ENCODE measurements at places on chromosomes 16 and 17.

DNA sequence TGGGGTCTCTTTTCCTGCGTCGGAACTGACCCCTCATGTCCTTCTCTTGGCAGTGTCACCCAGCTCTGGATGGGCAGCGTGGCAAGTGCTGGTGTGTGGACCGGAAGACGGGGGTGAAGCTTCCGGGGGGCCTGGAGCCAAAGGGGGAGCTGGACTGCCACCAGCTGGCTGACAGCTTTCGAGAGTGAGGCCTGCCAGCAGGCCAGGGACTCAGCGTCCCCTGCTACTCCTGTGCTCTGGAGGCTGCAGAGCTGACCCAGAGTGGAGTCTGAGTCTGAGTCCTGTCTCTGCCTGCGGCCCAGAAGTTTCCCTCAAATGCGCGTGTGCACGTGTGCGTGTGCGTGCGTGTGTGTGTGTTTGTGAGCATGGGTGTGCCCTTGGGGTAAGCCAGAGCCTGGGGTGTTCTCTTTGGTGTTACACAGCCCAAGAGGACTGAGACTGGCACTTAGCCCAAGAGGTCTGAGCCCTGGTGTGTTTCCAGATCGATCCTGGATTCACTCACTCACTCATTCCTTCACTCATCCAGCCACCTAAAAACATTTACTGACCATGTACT, 13.2 kb downstream of the IGFBP4 start:
- no peak for DNase-seq

- no peak for DNase-seq
Observed at GRCh38 chr17:1894753-1895339, 65.0 kb downstream of the RPA1 start.

DNA sequence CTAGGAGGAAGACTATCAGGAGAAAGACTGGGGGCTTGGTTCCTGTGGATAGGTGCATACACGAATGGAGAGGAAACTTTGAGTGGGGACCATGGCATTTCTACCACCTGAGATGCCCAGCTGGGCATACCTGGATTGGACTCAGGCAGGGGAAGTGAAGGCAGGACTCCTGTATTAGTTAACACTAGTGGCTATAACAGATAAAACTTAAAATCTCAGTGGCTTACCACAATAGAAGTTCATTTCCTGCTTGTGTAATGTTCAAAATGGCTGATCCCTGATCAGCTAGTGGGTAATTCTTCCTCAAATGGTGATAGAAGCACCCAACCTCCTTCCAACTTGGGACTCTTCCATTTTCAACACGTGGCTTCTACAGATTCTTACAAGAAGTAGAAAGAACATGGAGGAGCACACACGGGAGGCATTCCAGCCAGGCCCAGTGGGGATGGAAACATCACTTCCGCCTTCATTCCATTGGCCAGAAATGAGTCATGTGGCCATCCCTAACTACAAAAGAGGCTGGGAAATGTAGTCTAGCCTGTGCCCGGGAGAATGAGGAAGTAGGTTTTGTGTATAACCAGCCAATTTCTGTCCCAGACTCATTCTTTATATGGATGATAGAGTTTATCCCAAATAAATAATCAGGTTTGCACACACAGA, 112.1 kb downstream of the UTP18 start:
- no peak for DNase-seq

DNA sequence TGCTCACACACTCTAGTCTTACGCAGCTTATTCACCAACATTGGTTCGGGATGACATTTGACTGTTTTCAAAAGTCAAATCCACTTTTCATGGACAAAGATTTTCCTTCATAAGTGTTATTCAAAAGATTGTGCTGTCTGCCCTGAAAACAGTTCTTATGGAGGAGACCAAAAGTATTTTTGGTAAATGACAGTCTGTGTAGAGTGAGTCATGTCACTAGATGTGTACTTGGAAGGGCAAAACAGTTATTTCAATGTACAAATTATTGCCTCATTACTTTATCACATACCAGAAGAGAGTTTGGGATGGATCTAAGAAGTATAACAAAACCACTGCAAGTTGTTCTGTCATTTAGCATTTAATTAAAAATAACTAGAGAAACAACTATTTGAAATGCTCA, 265.6 kb downstream of the CDH13 start:
- no peak for DNase-seq

DNA sequence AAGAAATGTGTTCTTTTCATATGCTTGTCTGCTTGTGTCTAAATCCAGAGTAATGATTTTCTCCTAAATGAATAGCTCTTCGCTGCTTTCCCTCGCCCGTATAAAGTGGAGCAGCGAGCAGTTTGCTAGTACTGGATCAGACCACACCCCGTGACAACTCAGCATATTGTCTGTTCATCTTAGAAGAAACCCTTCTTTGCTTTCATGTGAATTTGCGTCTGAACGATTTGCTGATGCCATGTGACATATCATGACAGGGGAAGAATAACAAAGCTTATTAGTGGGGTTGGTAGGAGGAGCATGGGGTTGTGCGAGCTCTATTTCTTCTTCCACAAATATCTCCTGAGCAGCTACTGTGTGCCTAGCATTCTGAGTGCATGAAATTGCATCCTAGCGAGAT, 44.1 kb upstream of the CACNG4 start:
- DNase-seq = no peak

GRCh38 chr17:42275527-42276358, 448 bp downstream of the STAT5B start:
- no peak for DNase-seq

DNA sequence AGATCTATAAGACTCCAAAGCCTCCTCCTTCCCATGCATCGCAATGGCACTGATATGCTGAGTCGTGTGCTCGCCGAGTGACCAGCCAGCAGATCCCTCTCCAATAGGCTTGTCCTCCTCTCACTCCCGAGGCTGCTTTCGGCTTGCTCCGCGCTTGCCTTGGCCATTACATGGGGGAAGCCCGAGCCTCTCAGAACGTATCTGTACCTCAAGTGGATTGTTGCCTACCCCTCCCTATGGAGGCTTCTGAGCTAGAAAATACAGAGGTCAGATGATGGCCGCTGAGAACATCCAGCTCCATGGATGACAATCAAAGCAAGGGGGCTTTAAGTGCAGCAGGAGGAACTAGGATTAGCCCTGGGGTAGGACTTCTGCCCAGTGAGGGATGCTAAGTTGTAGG, 7.7 kb upstream of the NLRP1 start:
- DNase-seq = no peak

DNA sequence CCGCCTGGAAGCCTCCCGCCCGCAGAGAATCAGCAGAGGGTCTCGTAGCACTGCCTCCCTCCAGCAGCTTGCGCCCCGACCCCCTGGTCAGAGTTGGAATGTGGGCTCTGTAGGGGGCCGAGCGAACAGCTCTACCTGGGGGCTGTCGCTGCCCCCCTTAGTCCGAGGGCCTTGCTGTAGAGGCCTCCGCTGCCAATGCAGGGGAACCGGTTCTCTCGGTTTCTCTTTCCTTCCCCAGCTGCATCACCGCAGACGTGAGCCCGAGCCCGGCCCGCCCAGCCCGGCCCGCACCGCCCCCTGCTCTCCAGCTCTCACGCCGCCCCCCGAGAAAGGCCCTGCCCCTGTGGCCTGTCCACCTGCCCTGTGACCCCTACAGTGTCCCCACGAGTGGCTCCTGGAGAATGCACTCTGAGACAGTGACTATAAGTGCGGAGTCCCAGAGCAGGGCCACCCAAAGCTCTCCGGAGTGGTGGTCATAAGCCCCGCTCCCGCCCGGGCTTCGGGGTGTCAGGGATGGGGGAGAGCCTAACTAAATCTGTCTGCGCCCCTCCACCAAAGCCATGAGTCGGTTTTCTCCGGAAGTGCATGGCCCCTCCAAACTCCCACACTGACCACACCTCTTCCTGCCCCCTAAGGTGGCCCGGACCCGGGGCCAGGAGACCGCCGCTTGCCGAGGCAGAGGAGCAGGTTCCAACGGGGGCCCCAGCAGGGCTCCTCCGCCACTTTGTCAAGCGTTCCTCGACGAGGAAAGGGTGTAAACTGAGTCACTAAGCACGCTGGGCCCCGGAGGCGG, 1.7 kb downstream of the ARHGAP27 start:
- DNase-seq = no peak

GRCh38 chr17:34171245-34171818, 83.8 kb upstream of the CCL2 start:
- DNase-seq = peak; percentile 8

- no peak for DNase-seq
Observed at GRCh38 chr16:1323296-1324239, 9.9 kb upstream of the BAIAP3 start.

DNA sequence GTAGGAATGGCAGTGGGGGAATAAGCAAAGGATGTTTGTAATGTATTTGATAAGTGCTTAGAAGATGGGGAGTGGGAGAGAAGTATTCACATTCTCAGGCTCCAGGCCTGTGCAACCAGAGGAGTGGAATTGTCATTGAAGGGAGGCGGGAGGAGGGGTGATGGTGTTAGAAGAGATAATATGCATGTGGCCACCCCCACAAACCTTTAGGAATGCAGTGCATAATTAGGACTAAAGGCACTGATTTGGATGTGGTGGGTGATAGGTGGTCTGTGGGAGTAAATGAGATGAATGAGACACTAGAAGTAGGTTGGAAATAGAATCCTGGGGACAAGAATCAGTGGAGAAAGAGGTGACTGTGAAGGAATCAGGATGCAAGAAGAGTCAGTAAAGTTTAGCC, 27.1 kb downstream of the UTP18 start:
- DNase-seq = no peak

DNA sequence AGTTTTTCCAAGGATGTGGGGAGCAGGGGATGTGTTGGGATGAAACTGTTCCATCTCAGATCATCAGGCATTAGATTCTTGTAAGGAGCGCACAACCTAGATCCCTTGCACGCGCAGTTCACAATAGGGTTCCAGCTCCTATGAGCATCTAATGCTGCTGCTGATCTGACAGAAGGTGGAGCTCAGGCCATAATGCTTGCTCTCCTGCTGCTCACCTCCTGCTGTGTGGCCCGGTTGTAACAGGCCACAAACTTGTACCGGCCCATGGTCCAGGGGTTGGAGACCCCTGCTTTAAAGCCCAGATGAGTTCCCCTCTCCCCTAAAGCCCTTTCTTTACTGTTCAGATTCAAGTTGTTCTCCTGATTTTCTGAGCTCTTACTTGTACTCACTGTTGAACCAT, 44.8 kb downstream of the RNF135 start:
- no peak for DNase-seq

DNA sequence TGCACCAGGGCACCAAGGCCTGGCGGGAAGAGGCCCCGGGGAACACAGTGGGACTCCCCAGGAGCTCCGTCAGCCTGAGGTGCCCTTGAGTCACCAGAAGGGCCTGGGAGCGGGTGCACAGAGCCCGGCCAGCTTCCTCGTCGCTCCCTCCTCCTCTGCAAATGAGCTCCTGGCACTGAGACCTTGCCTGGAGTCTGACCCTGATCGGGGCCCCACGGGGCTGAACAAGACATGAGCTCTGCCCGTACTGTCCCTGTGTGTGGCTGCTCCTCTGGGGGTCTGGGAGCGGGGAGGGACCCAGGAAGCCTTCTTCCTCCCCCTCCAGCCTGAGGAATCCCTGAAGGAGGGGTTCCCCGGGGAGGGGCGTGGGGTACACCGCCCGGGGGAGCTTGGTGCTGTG, 36.4 kb upstream of the SSTR5 start:
- DNase-seq = no peak

DNA sequence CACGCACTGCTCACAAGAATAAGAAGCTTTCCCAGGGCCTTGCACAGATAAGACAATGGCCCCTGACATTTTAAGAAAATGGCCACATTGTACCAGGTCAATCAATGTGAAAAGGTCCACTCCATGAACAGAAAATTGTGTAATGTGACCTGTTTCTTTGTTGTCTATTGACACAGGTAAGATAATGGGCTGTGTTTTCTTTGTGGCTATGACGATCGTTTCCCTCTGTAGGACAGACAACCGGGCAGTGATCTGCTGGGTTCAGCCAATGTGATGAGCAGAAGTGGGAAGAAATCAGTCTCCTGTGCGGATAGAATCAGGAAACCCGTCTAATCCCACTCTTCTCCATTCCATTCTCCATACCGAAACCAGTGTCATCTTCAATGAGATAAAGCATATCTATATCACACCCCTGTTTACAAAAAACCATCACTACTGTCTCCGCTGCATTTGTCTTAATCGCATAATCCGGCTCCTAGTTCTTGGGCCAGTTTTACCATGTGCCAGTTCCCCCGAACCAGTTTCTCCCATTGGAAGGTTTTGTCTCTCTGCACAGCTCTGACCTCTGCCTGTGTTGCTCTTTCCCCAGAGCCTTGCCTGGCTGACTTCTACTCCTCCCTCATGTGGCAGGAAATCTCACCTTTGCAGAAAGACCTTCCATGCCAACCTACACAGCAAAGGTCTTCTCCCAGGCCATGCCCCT, 66.9 kb upstream of the ATF7IP2 start:
- DNase-seq = no peak

DNA sequence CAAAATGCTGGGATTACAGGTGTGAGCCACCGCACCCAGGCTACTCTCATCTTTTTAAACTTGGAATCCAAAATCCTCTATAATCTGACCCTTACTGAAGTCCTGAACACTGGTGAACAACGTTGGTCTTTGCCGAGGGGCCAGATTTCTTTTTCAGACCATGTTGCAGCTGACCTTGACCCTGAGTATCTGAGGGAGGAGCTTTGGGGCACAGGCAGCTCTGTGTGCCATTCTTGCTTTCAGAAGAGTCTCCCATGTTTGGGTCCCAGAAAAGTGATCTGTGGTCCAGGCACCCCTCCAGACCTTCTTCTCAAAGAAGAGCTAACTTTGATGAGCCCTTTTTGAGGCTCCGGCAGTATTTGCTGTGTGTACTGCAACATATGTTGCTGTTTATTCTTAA, 50.4 kb downstream of the CENPV start:
- no peak for DNase-seq

DNA sequence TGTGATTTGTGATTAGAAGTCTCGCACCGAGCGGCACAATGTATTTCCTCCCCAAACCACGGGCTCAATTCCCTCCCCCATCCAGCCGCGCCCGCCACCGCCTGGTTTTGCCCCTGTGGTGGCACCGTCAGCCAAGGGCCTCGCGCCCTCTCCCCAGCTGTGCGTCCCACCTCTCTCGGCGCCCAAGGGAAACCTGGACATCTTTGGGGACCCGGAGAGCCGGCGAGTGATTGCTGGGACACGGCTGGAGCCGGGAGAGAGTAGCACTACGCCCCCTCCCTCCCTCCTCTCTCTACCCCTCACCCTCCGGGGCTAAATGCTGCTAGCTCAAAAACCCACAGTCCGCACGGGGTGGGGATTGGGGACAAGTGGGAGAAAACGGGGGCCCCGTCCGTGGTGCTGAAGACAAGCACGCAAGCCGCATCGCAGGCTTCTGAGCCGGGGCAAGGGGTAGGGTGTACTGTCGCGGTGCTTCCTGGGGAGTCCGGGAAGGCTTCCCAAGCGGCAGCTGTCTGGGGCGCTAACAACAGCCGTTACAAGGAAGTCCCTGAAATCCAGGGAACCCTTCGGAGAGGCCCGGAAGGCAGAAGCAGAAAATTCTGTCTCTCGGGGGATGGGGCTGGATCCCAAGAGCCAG, 1.4 kb downstream of the CBLN1 start:
- no peak for DNase-seq

DNA sequence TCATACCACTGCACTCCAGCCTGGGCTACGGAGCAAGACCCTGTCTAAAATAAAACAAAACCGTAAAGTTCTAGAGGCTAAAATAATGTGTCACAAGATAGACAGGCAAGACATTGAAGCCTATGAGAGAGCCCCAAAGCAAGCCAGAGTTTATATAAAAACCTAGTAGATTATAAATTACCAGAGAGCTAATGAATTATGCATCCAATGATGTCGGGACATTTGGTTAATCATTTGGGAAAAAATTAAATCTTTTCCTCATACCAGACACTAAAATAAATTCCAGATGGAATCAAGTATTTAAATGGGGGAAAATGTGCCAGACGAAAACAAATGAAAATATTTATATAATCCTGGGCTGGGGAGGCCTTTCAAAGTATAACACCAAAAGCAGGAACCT, 24.2 kb downstream of the CCDC40 start:
- DNase-seq = no peak

All from stimulated activated CD4-positive, alpha-beta T cell treated with anti-CD3 and anti-CD28 coated beads, Interleukin-1b, Interleukin-23, amount 100 ng/mL, for 1 hour (primary cell).